Hematopoietic multipotent progenitor cell treated with erythropoietin and hydrocortisone succinate and interleukin-3 and kit ligand, for 15 days (in vitro differentiated cells): ENCODE measurements at places on chromosomes 6 and 20.

GRCh38 chr20:2746636-2747265, 53.7 kb downstream of the CPXM1 start:
- no peak for DNase-seq

GRCh38 chr6:32932132-32932868, 8.5 kb downstream of the HLA-DMB start:
- DNase-seq = no peak

- no peak for DNase-seq
Observed at GRCh38 chr20:35171753-35172433, at the start of gene PROCR. Gene PROCR, plus strand, starts transcription at chr20:35172072. Its CDS starts 83 bp downstream, at chr20:35172155.

GRCh38 chr20:41478026-41478425, 111.4 kb upstream of the EMILIN3 start:
- DNase-seq = no peak

DNA sequence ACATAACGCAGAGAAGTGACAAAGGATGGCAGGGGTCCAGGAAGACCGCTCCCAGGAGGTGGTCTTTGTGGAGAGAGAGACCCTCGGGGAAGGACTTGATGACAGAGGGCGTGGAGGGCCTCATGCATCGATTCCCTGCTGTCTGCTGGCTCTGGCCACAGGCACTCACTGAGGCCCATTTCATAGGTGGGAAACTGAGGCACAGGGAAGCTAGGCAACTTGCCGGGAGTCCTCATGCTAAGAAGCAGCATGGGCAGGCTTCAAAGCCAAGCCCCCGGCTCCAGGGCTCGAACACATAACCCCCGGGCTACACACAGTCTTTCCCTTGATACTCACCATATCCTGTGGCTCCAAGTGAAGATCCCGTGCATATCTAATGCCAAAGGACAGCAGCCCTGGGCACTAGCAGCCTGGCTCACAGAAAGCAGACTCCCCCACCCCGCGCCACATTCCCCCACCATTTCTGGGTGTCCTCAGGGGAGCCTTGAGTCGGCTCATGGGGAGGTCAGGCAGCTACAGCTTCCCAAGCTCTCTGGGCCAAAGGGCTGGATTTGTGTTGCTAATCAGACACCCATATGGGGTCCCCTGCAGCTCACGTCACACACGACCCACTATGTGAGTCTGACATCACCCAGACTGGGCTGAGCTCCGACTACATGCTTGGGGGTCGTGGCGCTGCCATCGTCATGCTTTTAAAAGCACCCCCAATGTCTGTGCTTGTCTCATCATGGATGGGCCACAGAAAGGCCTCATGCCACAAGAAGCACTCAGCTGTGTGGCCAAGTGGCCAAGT, 130.9 kb upstream of the PMEPA1 start:
- DNase-seq = no peak
